ENCODE measurements at places on chromosomes 4 and X. TPM values are rescaled to one million over a fixed set of nuclear protein-coding genes. Genes with fewer than 3 reads are reported as not detected.

Gene AADAT
- 9.8 TPM for polyA plus RNA-seq

Gene SLC9B1
- 0.21 TPM for polyA plus RNA-seq

Gene GLRA3
- polyA plus RNA-seq = not detected

Gene GAGE13
- not detected for polyA plus RNA-seq

Gene TEX13C
- polyA plus RNA-seq = not detected

Gene CDX4
- polyA plus RNA-seq = not detected

Gene CISD2
- polyA plus RNA-seq = 44.9 TPM

Gene CXCL6
- 0.16 TPM for polyA plus RNA-seq

Gene ARX
- 0.46 TPM for polyA plus RNA-seq

Data from A549 (cell line).